Activated naive CD4-positive, alpha-beta T cell treated with Interleukin-2 at 50 U/mL for 16 hours (primary cell): ENCODE measurements at places on chromosomes 1 and 21.

DNA sequence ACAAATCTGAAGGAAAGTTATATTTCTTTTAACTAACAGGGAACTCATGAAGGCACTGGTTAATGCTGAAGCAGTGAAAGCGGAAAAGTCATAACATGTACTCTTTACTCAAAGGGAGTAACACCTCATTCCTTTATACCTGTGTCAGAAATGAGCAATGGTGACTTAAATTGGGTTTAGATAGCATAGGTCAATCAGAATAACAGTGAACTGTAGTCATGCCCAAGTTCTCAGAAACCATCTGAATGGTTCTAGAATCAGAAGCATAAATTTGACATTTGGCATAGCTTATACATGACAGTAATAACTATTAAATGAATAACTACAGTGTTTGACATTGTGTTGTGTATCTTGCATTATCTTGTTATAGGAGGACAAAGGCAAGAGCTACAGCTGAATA, 382.0 kb downstream of the NUF2 start:
- DNase-seq, result no peak

DNA sequence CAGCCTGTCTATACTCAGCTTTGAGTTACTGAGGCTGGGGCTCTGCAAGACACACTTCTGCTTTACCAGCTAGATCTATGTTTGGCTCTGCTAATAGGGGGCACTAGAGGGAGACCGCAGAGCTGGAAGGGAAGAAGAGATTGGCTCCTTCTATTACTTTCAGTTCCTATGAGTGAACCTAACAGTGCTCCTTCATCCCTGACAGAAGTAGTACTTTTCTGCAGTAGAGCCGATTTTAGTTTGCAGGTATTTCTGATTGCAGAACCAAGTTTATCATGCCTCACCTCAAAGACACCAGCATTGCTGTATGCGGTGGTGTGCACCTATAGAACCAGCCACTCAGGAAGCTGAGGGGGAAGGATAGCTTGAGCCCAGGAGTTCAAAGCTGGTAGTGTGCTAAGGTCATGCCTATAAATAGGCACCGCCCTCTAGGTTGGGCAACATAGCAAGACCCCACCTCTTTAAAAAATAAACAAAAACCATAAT, 5.7 kb upstream of the ZDHHC18 start:
- peak; percentile 25 for DNase-seq

DNA sequence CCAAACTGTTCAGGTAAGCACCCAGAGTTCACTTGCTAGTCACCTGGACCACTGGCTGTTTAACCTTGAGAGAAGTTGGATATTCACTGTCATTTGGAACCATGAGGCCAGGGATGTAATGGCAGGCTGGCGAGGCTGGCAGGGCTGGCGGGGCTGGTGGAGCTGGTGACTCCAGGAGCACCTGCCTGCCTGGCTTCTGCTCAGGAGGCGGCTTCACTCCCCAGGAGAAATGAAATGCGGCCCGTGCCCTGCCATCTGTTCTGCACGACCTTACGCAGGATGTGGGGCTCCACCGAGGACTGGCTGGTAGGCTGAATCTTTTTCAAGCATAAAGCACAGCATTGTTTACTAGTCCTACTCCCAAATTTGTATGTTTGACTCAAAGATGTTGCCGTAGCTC, 22.7 kb upstream of the MX1 start:
- DNase-seq, result no peak

- peak; percentile 46 for DNase-seq
Measured at GRCh38 chr1:15411593-15412137, 2.0 kb downstream of the EFHD2 start.

DNA sequence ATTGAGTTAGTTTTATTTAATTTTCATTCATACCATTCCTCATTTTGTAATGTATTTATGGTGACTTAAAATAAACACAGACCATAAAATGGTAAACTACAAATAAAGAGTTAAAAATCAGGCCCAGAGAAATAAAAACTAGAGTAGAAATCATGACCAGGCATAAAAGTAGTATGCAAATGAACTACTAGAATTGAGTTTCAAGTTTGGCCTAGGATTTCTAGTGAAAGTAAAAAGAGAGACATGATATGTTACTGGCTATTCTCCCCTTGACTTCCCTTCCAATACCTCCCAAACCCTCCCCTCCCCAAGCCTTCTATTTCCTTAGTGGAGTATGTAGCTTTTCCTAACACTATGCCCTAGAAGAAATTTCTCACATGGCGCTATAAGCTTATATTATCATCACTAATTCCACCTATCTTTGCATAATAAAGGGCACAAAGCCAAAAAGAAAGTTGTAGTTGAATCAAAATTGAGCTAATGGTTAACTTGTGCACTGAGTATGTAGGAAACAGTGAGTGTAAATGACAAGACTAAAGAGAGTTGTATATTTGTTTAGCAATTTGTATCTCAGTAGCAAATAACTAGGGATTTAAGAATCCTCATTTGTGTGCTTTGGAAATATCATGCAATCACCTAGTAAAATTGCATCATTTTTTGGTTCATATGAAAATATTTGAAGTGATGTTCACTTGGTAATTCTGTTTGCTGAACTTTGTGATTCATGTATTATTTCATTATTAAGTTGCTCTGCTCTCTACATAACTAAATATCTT, 29.7 kb upstream of the CDC14A start:
- DNase-seq, result no peak

DNA sequence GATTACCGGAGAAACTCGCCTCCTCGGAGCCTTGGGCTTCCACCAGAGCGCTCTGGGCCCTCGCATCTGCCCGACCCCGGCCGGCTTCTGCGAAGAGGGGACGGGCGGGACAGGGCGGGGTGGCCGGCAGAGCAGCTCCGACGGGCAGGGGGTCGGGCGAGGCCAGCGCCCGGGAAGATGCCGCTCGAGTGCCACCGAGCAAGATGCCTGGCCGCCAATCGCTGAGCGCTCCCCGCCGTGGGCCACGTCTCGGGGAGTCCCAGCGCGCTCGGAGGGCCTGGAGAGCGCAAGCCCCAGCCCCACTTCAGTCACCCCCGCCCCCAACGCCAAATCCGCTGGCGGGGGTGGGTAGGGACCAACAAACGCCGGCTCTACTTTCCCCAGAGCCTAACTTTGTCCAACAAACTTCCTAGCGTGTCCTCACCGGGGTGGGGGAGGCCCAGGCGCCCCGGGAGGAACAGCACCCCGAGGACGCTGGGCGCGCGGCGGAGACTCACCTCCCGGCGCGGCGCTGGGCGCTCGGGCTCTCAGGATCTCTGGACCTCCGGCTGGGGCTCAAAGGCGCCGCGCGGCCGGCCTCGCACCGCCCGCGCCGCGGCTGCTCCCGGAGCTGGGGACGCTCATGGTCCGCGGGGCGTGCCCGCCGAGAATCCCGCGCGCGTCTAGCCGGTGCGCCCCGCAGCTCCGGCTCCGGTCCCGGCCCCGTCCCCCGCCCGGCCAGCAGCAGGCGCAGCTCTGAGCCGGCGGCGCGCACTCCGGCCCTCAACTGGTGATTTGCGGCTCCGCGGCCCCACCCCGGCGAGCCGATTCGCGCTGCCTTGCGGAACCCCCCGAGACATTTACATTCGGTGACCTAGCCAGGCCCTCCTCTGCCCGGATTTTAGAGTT, at the start of gene BCAR3:
Gene BCAR3, minus strand, starts transcription at position 737 of the 888 bp plus-strand sequence. CDS start 6,907 bp downstream, outside the sequence.
- DNase-seq, result peak; percentile 9

DNA sequence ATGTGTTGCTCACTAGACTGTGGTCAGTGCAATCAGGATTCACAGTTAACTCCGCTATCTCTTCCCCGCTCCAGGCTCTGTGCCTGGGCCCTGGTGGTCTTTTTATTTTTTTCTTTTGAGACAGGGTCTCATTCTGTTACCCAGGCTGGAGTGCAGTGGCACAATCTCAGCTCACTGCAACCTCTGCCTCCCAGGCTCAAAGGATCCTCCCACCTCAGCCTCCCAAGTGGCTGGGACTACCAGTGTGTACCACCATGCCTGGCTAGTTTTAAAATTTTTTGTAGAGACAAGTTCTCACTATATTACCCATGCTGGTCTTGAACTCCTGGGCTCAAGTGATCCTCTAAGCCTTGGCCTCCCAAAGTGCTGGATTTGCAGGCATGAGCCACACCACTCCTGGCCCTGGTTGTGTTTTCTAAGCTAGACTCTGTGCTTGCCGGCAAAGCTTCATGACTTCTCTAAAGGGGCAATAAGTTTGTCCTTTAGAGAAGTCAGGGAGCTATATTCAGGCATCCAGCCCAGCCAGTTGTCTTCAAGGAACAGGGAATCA, 1.4 kb downstream of the RCSD1 start:
- no peak for DNase-seq

DNA sequence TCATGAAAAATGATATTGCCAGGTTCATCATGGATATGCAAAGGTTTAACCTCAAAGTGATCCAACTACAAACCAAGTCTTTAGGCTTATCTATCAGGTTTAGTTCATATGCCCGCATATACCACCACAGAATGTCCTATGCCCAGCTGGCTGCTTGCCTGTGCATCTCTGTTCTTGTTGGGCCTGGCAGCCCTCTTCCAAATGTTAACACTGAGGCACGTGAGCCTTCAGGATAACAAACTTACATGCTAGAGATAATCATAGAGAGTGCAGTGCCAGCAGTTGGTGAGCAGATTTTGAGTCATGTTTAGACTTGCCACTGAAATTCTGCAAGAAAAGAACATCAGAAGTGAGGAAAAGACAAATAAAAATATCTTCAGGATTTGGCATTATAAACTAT, 607.9 kb upstream of the TMPRSS15 start:
- DNase-seq, result no peak
